ENCODE measurements at places on chromosomes 11 and 22.

GRCh38 chr11:78187366-78188285 is 800 bp downstream of the KCTD21 start:
- peak; percentile 55 for DNase-seq

GRCh38 chr11:20038972-20039371 is 121.3 kb downstream of the DBX1 start:
- DNase-seq: no peak

DNA sequence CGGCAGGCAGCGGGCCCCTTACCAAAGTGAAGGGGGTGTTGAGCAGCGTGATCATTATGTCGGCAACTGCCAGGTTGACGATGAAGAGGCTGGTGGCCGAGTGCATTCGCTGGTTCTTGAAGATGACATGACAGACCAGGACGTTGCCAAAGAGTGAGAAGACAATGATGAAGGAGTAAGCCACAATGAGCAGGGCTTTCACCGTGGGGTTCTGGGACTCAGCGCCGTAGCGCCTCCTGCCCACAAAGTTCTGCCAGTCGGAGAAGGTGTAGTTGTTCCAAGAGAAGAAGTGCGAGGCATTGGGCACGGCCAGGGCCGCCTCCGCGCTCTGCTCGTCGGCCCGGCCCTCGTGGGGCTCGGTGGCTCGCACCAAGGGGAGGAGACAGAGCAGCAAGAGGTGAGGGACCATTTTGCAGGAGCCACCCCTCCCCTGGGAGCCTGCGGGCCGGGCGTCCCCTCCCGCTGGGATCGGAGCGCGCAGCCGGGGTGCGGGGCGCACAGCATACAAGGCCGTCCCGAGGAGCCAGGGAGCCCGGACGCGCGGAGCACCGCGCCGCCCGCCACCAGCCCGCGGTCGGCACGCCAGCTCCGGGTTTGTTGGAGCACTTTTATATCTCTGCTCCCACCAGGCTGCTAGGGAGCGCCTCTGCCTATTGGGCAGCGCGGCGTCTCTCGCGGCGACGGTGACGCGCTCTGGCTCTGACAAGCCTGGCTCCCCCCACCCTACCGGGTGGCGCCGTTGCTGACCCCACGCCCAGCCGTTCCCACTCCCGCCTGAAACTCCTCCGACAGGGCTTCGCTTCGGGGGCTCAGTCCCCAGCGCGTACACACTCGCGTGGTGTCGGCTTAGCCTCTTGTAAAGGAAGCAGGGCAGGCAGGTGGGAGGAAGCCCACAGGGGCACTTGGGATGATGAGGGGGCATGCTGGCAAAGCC is at the start of gene GPR83:
GPR83 (minus strand) TSS at position 581 of the 934 bp plus-strand sequence; CDS start at position 409, 172 bp downstream.
- no peak for DNase-seq

GRCh38 chr11:116030697-116031331 is 526.6 kb upstream of the CADM1 start:
- no peak for DNase-seq

DNA sequence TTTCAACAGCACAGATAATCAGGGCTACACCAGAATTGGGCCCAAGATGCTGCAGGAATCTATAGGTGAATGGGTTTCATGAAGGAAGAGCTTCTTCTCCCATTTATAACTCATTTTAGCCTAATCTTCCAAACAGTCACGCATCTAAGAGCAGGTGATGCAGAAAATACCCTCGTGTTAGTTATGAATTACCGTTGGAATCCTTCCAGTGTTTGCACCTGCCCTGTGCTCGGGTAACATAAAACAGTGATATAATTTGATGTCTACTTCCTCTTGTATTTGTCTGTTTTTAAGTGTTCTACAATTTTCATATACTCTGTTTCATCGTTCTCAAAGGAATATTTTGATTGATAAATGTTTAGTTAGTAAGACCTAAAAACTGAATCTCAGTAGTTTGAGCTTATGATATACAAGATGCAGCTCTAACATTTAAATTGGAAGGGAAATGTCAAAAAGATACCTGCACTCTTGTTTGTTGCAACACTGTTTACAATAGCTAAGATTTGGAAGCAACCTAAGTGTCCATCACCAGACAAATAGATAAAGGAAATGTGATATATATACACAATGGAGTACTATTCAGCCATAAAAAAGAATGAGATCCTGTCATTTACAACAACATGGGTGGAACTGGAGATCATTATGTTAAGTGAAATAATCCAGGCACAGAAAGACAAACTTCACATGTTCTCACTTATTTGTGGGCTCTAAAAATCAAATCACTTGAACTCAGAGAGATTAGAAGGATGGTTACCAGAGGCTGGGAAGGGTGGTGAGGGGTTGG is 42.1 kb downstream of the PPARA start:
- no peak for DNase-seq

- DNase-seq: no peak
Measured at GRCh38 chr22:24289114-24289513, 18.5 kb downstream of the SPECC1L start.

DNA sequence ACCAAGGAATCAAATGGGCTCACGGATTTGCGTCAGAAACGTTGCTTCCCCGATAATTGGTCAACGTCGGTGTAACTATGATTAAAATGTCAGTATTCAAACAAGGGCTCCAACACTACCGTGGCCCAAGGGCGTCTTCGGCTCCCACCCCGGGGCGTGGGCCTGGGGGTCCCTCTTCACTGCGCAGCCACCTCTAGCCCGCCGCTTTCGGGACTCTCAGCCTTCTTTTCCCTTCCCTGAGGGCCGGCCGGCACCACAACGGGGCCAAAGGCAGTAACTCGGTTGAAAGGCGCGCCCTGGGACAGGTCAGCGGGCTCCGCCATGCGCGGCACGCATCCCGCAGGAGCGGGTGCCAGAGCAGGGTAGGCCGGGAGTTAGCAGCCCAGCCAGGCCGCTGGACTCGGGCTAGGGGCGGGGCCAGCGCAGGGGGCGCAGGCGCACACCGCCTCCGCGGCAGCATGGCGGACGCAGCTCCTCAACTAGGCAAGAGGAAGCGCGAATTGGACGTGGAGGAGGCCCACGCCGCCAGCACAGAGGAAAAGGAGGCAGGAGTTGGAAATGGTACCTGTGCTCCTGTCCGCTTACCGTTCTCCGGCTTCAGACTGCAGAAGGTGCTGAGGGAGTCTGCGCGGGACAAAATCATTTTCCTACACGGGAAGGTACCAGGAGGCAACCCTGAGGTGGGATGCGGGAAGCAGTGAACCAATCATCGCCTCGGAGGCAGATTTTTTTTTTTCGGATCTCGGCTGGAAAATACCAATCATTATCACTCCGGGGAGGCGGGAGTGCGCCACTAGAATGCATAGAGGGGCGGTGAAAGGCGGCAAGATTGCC is at the start of gene DCPS:
DCPS (plus strand) TSS at position 438 of the 834 bp plus-strand sequence; CDS start at position 459, 21 bp downstream.
- peak; percentile 62 for DNase-seq

GRCh38 chr22:41284465-41284864 is 1.5 kb downstream of the RANGAP1 start:
- no peak for DNase-seq

DNA sequence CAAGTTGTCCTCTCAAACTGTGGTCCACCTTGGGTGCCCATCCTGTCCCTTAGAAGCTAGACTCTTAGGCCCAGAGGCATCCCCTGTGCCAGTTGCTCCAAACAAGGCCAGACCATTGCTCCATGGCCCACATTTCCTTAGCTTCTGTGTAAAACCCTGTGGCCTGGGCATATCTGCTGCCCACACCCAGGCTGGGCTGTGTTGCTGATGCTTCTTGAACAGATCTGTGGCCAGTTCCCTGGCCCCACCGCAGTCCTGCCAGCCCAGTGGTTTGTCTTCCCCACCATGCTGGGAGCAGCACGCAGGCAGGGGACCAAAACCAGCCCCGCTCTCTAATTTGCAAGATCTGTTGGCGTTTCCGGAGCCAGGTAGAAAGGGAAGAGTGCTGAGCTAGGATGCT is 72.2 kb downstream of the CSNK2A3 start:
- DNase-seq: no peak

DNA sequence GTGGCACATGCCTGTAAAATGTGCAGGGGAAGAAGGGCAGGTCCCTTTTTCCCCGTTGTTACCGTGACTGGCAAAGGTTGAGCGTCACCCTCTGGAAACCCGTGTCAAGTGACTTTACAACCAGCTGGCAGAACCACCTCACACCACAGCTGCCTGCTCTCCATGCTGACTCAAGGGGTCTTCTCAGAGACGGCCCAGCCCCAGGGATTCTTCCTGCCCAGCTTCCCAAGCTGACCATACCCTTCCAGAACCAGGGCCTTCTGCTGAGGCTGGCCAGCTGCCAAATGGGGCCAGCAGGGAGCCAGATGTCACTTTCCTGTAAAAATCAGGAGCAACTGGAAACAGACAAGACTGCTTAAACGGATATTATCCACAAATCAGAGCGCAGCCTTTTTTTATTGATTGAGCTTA is 6.3 kb downstream of the PC start:
- no peak for DNase-seq

GRCh38 chr11:117876341-117877119 is at the start of gene FXYD6:
FXYD6 (minus strand) TSS chr11:117876658; CDS start chr11:117842776, 33,882 bp downstream.
- no peak for DNase-seq

DNA sequence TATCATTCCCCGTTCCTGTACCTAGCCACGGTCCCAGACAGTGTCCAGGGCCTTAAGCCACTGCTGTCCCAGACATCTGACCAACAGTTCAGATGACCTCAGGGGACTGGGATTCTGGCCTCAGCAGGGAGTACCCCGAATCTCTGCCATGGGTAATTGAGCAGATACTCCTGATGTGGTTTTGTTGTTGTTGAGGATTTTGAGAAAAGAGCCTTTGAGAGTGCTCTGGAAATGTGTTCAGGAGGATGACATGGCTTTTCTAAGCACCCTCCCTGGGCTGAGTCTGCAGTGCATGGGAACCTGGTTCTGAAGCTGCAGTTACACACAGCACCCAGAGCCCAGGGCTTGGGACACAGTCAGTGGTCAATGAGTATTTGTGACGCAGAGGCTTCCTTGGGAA is 30.4 kb downstream of the ADAMTS15 start:
- DNase-seq: no peak

DNA sequence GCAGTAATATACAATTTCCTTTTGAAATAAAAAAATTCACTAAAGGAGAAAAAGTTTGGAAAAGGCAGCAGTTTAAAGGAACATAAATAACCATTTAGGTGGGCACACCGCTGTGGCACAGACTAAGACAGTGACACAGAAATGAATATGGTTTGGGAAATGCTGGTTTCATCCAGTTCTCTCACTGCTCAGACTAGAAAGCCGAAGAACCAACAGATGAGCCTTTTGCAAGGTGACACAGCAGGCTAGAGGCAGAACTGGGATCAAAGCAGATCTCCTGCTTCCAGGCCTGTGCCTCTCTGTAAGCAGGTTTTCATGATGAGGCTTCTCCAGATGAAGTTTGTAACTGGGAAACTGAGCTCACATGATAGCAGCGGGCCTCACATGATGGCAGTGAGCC is 380.0 kb upstream of the NARS2 start:
- DNase-seq: no peak

GRCh38 chr11:62547691-62548281 is 1.2 kb upstream of the AHNAK start:
- DNase-seq: no peak

DNA sequence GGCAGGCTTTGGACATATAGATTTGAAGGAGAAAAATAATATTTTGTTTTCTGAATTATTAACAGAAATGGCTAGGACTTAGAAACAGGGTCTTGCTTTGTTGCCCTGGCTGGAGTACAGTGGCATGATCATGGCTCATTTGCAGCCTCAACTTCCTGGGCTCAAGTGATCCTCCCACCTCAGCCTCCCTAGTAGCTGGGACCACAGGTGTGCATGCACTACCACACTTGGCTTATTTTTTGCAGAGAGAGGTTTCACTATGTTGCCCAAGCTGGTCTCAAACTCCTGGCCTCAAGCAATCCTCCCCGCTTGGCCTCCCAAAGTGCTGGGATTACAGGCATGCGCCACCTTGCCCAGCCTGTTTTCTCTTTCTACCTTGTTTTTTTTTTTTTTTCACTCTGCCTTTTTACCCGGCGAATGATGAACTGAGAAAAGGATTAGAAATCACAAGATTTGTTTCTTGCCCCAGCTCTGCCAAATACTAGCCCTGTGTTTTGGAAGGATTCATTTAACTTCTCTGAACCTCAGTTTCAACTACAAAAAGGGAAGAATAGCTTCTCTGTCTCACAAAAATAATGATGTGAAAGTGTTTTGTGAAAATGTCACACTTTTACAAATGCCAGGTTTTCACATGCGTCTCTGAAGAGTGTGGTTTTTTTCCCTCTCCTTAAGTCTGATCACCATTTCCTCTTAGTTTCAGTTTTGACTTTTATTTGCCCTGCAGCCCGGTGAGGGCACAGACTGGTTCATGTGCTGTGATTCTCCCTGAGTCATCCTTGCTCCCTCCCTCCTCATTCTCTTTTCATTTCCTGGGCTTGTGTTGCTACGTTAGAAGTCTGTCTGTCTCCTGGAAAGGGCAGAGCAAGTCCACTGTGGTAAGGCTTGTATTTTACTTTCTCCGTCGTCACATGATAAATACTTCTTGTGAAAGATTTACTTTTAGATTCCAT is 67.7 kb downstream of the BCL2L13 start:
- DNase-seq: no peak

DNA sequence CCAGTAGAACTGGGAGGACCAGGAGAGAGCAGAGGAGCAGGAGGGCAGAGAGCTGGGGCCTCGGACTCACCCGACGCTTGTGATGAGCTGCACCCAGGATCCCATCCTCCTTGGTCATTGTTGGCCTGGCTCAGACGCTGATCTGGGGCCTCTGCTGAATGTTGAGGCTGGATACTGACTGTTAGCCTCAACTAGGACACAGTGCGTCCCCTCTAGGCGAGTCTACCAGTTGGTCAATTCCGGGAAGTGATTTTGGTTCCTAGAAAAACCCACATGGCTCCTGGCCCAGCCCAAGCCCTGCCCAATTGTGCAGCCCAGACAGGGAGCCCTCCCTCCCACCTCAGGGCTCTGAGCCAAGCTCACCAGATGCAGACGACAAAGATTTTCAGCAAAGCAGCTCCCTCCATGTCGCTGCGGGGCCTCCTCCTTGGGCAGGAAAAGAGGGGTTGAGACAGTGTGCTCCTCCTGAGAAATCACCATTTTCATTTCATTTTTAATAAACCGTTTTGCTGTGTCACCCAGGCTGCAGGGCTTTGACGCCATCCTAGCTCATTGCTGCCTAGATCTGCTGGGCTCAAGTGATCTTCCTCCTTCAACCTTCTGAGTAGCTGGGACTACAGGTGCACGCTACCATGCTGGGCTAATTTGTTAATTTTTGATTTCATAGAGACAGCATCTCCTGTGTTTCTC is at the start of gene APOL4:
APOL4 (minus strand) TSS at position 180 of the 690 bp plus-strand sequence; CDS start at position 105, 75 bp downstream.
- DNase-seq: no peak

DNA sequence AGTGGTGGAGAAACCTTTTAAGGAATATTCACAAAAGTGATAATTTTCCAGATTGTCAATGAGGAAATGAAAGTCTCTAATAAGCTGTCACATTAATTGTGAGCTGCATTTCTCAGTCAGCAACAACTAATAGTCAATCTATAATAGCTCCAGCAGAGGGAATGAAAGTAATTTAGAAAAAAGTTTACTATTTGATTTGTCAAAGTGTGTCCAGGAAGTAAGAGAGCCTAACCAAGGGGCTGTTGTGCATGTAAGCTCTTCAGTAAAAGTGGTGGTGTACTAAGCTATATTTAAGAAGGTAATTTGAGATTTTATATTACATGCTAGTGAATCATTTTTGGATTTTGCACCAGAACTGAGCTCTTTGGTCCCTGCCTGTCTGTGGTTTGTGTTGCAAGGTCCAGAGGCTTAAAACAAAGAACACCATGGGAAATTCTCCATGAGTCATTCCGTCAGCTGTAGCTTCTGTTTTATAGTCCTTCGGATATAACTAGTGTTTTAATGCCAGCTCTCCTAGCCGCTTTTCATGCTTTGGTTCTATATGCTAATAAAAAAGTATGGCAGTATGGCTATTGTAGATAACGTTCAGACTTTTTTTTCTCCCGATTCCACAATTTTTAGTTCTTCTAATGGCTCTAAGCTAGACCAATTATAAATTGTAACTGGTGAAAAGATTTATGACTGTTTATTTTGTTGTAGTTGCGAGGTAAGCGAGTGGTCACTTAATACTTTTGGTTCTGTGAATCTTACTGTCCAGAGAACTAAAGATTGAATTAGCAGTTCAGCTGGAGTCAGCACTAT is 64.6 kb downstream of the ARHGEF12 start:
- no peak for DNase-seq
